Fibroblast of skin of left biceps (primary cell): ENCODE measurements at places on chromosomes 16 and 17.

GRCh38 chr17:45334231-45334630, 17.4 kb upstream of the MAP3K14 start:
- DNase-seq, result no peak

DNA sequence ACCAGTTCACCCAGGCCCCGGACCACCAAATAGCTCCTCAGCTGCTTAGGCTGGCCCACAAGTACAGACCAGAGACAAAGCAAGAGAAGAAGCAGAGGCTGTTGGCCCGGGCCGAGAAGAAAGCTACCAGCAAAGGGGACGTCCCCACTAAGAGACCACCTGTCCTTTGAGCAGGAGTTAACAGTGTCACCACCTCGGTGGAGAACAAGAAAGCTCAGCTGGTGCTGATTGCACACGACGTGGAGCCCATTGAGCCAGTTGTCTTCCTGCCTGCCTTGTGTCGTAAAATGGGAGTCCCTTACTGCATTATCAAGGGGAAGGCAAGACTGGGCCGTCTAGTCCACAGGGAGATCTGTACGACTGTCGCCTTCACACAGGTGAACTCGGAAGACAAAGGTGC, 15.4 kb downstream of the FOXF1 start:
- no peak for DNase-seq

GRCh38 chr16:24836836-24837235, 8.9 kb upstream of the SLC5A11 start:
- no peak for DNase-seq

GRCh38 chr17:37774504-37774903, 29.6 kb upstream of the HNF1B start:
- no peak for DNase-seq

GRCh38 chr16:83714286-83714685, 93.5 kb upstream of the HSBP1 start:
- DNase-seq, result no peak

DNA sequence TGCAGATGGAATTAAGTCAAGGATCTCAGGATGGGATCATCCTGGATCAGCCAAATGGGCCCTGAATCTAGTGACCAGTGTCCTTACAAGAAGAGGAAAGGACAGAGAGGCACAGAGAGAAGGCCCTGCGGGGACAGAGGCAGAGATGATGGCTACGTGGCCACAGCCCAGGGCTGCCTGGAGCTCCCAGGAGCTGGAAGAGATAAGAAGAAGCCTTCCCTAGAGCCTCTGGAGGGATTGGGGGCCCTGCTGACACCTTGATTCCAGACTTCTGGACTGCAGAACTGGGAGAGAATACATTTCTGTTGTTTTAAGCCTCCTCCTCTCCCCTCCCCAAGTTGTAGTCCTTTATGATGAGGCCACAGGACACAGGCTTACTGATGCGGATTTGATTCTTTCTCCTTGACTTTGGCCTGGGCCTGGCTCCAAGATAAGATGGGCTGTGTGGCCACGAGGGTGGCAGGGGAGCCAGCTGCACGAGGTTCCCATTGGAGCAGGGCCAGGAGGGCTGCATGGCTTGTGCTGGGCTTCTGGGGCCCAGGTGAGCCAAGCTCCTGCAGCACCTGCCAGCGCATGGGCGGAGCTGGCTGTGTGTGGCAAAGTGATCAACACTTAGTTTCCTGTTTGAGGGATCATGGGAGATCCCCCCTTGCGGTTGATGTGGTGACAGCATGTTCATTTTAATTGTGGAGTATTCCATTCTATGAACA, 146.1 kb downstream of the IRF8 start:
- no peak for DNase-seq

GRCh38 chr17:752620-753219, 656 bp upstream of the GEMIN4 start:
- DNase-seq, result peak; percentile 28

- no peak for DNase-seq
Observed at GRCh38 chr17:82490512-82491195, 28.9 kb upstream of the FOXK2 start.

GRCh38 chr17:60240290-60240689, 90.5 kb downstream of the CA4 start:
- no peak for DNase-seq

GRCh38 chr16:62190426-62190825, 154.2 kb upstream of the CDH8 start:
- peak; percentile 9 for DNase-seq

DNA sequence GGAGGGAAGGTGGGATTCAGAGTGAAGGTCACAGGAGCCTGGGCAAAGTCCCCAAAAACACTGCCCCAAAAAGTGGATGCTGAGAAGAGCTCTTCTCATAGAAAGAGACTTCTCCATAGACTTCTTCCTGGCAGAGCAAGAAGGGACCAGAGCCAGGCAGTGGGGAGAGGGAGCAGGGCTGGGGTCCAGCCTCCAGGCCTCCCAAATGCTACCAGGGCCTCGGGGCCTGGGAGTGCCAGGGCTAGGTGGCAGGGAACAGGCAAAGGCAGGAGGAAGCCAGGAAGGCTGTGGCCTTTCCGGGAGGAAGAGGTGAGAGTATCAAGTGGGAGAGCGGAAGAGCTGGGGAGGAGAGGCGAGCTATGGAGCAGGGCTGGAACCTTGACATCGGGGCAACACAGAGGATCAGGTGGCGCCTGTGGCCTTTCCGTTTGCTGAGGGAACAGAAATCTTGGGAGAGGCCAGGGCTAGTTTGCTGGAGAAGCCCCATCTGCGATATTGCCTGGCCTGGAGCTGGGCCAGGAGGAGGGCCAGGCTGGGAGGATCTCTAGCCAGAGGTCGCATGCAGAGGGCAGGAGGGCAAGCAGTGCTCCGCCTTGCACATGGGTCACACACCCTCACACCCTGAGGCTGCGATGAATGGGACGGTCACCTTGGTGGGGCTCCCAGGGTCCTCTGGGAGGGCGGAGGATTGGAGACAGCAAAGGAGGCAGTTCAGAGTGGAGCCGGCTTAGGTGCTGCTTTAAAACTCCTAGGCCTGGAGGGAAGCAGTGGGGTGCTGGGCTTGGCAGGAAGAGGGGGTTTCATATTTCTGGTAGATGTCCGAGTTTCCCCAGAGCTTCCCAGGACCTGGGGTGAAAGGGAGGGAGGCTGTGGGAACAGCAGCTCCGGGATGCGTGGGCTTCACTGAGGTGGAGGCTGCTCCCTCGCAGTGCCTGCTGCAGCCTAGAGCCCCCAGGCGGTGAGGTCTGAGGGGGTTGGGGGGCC, 3.4 kb downstream of the SLC16A5 start:
- no peak for DNase-seq

DNA sequence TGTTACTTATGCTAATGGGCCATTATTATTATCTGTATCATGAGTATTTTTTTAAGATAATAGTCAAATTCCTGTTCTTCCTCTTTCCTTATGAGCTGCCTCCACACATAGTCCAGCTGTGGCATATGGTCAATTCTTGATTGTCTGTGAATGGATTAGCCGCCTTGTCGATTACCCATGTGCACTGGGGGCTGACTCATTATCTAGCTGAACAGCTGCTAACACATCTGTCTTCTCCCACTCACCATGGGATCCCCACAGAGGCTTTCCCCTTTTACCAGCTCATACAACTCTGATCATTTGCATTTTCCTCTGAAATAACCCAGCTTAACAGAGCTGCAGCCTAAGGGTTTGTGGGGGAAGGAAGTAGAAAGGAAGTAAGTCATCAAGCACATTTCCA, 915.0 kb downstream of the CDH11 start:
- DNase-seq, result no peak

DNA sequence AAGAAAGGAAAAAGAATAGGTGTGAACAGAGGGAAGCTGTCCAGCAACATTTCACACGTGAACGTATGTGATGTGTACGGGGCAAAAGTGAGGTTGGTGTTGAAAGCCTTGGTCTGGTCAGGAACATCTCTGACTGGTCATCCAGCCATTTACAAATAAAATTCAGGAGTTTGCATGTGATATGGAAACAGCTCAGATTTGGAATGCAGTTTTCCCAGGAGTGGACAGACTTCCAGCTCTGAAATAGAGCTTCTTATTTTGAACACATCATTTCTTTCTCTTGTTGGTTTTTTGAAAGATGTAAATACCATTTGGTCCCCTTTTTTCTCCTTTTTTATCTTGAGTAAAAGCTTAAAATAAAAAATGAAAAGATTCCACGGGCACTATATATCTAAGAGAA, 566.2 kb upstream of the ZFHX3 start:
- no peak for DNase-seq

- DNase-seq, result peak; percentile 31
Observed at GRCh38 chr17:75896415-75897159, at the start of gene TRIM65. Gene TRIM65, minus strand, starts transcription at chr17:75896951. Its CDS starts 14 bp downstream, at chr17:75896937.

DNA sequence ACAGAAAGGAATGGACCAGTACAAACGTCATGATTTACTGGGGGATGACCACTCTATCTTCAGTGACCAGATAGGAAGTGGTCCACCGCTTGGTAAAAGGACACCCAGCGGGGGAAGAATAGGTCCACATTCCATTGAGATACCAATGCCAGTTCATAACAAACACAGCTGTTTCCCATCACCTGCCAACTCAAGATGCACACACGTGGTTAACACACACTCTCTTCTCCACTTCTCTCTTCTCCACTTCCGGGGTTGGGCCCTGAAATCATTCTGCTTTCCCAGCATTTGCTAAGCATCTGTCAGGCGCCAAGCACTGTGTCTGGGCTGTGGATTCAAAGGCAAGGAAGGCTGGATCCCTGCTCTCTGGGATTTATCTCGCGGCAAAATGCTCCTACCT, 175.5 kb downstream of the SLC39A11 start:
- DNase-seq, result no peak

- DNase-seq, result no peak
Observed at GRCh38 chr16:11156401-11156800, 99.6 kb downstream of the SOCS1 start.
